ENCODE measurements at places on chromosomes 2 and 18.

DNA sequence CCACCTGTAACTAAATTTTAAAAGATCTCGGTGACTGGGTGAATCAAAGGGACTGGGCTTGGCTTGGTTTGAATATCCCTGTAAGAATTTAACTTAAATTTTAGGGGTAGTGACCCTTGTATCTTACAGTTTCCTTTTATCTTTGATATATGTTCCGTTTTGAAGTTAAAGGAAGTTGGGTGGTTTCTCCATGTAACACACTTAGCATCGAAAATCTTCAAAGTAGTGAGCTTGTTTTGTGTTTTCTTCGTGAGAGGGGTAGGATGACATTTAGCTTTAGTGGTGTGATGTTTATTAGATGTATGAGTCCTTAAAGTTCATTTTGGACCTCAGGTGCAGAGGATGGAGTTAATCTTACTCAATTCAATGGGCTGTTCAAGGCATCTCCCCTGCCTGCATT lies 1.6 kb downstream of the WDR7 start:
- no peak for DNase-seq

DNA sequence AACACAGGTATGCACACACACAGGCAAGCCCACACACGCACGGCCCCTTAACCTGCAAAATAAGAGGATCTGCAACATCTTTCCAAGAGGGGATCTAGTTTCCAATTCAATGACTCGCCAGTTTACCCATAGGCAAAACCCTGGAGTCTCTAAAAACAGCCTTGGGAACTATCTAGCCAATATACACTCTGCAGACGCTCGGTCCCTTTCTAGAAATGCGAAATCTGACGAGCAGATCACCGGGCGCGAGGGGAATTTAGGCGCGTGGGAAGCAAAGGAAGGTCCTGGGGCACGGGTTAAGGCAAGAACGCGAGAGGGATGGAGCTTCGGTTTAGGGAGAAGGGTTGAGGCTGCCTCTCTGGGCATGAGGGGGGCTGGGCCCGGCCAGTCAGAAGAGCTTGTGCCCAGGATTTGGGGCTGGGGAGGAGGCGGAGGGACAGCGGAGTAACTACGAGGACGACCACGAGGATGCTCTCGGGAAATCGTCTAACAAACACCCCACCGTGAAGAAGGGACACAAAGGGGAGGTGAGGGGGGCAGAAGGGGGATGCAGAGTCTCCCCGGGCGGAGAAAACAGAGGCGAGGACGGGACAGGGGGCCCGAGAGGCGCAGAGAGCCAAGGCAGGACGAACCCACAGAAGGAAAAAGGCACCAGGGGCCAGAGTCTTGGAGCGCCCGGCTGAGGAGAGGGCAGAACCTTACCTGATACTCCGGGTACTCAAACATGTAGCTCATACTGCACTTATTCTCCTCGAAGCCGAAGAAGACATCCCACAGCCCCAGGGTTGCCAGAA lies 542 bp downstream of the PGAP1 start:
- peak; percentile 48 for DNase-seq

DNA sequence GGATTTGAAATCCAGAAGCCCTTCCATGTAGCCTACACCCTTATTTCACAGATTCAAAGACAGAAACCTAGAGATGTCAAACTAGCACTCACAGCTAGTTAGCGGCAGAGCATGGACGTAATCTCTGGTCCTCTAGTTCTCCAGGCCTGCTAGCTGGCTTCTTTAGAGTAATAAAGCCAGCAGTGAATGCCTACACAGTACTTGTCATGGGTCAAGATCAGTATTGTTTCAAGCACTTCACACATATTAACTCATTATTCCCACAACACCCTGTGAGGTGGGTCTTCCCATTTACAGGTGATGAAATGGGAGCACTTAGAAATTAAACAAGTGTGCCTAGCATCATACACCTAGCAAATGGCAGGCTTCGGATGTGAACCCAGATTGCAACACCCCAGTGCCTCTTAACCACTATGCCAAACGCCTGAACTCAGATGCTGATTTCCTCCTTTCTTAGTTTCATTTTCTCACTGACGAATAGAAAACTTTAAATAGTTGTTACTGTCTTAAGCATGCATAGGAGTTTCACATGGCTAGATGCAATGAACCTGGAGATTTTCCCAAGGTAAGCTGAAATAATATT lies 14.5 kb upstream of the ZBTB14 start:
- DNase-seq, result no peak

GRCh38 chr18:75472906-75473305 lies 45.4 kb upstream of the SMIM21 start:
- no peak for DNase-seq

- DNase-seq, result no peak
Observed at GRCh38 chr18:77052297-77052982, 80.1 kb downstream of the MBP start.

GRCh38 chr18:63162271-63163014 lies 157.1 kb downstream of the BCL2 start:
- peak; percentile 36 for DNase-seq

- no peak for DNase-seq
Observed at GRCh38 chr18:63182310-63182772, 137.2 kb downstream of the BCL2 start.

- DNase-seq, result no peak
Observed at GRCh38 chr2:25976983-25977741, 5.1 kb downstream of the KIF3C start.

- no peak for DNase-seq
Observed at GRCh38 chr2:136005462-136006196, 20.2 kb upstream of the DARS1 start.

- DNase-seq, result no peak
Observed at GRCh38 chr18:2451556-2451955, 119.7 kb downstream of the METTL4 start.

Data from T-helper 2 cell treated with Interferon-gamma antibody and Interleukin-4, amounts not matched to agents 5 μg/mL and 100 μg/mL, for 36 hours (primary cell).